Urinary bladder (tissue), 4 donors: ENCODE measurements at places on chromosomes 12 and 14. TPM values are rescaled to one million over a fixed set of nuclear protein-coding genes. Genes with fewer than 3 reads are reported as not detected.

Gene VWF
- polyA plus RNA-seq, result 97.0 TPM

DNA sequence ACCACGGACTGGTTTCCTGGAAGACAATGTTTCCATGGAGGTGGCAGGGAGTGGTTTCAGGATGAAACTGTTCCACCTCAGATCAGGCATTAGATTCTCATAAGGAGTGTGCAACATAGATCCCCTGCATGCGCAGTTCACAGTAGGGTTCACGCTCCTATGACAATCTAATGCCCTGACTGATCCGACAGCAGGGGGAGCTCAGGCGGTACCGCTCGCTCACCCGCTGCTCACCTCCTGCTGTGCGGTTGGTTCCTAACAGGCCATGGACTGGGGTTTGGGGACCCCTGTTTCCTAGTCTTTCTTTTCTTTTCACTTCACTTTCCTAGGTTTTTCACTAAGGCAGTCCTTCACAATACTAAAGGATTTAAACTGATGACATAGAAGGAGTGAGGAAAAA lies 39.6 kb downstream of the GUCY2C start:
- no peak for DNase-seq

GRCh38 chr14:49582113-49582977 lies 3.8 kb downstream of the RPS29 start:
- DNase-seq, result no peak

DNA sequence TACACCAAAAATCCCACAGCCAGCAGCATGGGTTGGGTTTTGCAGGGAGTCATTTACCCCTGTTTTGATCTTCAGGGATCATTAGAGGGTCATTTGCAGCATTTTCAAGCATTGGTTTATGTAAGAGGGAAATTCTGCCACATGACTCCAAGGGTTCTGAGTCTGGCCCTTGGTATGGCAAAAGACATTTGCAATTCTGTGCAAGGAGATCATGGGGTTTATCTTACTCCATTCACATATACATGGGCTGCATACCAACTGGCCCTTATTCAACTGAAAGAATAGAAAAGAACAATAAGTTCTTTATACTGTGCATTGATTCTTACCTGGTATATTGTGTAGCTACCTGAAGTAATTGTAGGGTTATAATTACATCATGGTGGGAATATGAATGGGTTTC lies 13.7 kb downstream of the SIX4 start:
- no peak for DNase-seq

GRCh38 chr12:3489057-3489456 lies 1.9 kb upstream of the PRMT8 start:
- no peak for DNase-seq

- DNase-seq, result no peak
Observed at GRCh38 chr12:100987552-100988521, 193.3 kb downstream of the ANO4 start.

Gene MARCHF9
- polyA plus RNA-seq, result 12.2 TPM

Gene ARHGEF40
- polyA plus RNA-seq, result 27.9 TPM

DNA sequence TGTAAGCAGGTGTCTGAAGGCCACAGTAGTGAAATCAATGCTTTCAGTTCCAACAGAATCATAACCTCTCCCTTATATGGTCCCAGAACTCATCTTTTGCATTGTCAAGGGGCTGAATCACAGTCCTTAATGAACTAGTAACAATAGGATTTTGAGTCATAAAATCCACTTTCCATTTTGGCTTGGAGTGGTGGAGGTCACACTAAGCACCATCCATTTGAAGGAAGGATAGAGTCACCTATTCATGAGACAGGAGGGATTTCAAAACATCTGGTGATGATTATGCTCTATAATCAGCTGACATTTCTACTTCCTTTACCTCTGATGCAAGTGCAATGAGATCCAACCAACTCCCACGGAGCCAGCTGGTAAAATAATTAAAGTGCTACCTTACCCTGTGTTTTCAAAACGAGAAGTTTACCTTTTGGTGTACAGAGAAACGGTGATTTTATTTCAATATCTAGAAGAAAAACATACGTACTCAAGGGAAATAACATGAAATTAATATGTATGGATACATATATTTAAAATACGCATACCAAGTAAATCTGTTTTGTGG lies 59.1 kb downstream of the TMEM132D start:
- no peak for DNase-seq

Gene ARHGDIB
- polyA plus RNA-seq, result 127 TPM

- DNase-seq, result no peak
Observed at GRCh38 chr14:56300495-56300894, 182.3 kb downstream of the PELI2 start.

Gene RERG
- polyA plus RNA-seq, result 20.2 TPM

GRCh38 chr12:6548966-6549683 lies 6.7 kb downstream of the IFFO1 start:
- no peak for DNase-seq

GRCh38 chr14:79831195-79831892 lies 380.0 kb downstream of the DIO2 start:
- no peak for DNase-seq

DNA sequence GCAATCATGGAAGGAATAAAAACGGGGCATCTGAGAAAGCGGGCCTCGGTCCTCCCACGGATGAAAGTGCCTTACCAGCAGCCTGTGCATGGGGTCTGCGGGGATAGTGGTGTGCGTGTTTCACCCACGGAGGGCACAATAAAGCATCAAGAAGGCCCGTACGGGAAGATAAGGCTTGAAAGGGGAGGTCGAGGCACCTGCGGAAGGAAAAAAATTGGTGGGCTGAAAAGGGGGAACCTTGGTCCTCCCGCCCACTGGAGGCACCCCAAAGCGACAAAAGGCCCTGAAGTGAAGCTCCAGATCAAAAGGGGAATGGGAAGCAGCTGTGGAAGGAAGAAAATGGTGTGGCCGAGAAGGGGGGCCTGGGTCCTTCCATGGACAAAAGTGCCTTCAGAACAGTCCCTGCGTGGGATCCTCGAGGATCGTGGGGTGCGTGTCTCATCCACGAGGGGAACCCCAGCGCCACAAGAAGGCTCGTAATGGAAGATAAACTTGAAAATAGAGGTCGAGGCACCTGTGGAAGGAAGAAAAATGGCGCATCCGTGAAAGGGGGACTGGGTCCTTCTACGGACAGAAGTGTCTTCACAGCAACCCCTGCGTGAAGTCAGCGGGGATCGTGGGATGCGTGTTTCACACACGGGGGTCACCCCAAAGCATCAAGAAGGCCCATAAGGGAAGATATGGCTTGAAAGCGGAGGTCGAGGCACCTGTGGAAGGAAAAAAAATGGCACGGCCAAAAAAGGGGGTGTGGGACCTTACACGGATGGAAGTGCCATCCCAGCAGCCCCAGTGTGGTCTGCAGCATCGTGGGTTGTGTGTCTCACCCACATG lies 276.9 kb downstream of the ALG10 start:
- DNase-seq, result no peak

Gene OTOGL
- 0.66 TPM for polyA plus RNA-seq

Gene NUP107
- 19.4 TPM for polyA plus RNA-seq

- DNase-seq, result peak; percentile 48
Observed at GRCh38 chr14:98161356-98161755, 1110.6 kb downstream of the BCL11B start.

DNA sequence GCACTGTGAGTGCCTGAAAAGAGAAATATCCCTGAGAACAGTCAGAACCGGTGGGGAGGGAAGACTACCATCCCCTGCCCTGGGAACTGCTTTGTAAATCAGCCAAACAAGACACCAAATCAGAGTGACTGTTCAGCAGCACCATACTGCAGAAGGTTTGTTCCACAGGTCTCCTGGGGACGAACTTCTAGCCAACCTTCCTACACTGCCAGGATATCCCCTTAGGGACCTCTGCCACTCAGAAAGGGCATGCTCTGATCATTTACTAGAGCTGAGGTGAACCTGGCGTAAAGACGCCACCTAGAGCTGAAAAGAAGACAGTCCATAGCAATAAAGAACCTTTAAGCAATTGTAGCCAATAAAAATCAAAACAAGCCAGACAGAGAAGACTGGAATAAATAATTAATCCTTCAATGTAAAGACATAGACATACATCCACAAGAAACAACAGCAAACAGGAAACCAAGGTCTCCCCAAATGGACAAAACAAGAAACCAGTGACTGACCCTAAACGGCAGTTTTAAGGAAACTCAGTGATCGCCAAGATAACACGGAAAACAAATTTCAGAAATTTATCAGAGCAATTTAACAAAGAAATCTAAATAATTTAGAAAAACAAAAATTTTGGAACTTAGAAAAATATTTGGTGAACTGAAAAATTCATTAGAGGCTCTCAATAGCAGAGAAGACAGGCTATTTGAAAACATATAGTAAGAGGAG lies 228.1 kb upstream of the AMIGO2 start:
- DNase-seq, result no peak

GRCh38 chr14:99261912-99262787 lies 9.8 kb downstream of the BCL11B start:
- no peak for DNase-seq

Gene PLEKHG7
- polyA plus RNA-seq, result 0.13 TPM

GRCh38 chr12:126493366-126494108 lies 1428.3 kb downstream of the AACS start:
- no peak for DNase-seq

GRCh38 chr12:27096420-27096819 lies 14.0 kb upstream of the C12orf71 start:
- no peak for DNase-seq

Gene LTBP2
- 6.8 TPM for polyA plus RNA-seq

- peak; percentile 99 for DNase-seq
Observed at GRCh38 chr14:24114532-24115421, at the start of the genes DCAF11 and NRL. Gene DCAF11, plus strand, starts transcription at chr14:24114777. Its CDS starts 818 bp downstream, at chr14:24115595. Gene NRL, minus strand, starts transcription at chr14:24114949. Its CDS starts 32,101 bp downstream, at chr14:24082848.

- DNase-seq, result no peak
Observed at GRCh38 chr14:100762901-100763300, 36.2 kb downstream of the DLK1 start.

GRCh38 chr14:77062261-77062660 lies 33.8 kb upstream of the IRF2BPL start:
- DNase-seq, result no peak

GRCh38 chr12:57614178-57614947 lies 3.1 kb downstream of the ARHGEF25 start:
- DNase-seq, result no peak

Gene MYH6
- not detected for polyA plus RNA-seq

Gene HOXC10
- 2.8 TPM for polyA plus RNA-seq

DNA sequence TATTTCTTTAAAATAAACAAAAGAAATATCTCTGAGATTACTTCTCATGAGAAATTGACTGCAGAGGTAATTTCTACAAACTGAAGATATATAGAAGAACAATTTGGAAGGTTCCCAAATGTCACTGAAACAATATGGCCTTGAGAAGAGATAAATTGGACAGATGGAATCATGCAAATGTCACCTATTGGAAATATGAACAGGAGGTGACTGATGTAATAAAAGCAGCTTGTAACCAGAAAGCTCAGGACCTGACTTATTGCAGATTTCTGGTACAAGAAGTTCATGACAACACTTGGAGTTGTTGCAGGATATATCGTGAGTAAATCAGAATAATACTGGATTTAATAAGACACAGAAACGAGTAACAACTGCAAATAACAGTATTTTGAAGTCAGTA lies 93.3 kb upstream of the TRHDE start:
- DNase-seq, result no peak

Gene TMTC1
- 30.3 TPM for polyA plus RNA-seq

DNA sequence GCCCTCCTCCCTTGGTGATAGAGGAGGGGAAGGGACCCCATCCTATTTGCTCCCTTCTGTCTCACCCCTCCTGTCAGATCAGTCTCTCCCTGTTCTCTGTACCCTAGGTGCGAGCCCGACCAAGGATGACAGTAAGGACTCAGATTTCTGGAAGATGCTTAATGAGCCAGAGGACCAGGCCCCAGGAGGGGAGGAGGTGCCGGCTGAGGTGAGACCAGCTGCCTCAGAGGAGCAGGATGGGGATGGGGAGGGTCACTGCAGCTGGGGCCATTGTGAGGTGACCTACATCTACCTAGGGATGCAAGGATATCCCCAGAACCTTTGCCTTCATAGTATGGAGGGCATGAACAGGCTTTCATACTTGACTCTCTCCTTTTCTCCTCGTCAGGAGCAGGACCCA lies 22.2 kb downstream of the AGAP2 start:
- DNase-seq, result no peak

GRCh38 chr12:49066120-49066519 lies 3.7 kb downstream of the RHEBL1 start:
- DNase-seq, result no peak

Gene HPD
- 4.0 TPM for polyA plus RNA-seq

- no peak for DNase-seq
Observed at GRCh38 chr12:128543460-128543859, 276.5 kb downstream of the TMEM132C start.

DNA sequence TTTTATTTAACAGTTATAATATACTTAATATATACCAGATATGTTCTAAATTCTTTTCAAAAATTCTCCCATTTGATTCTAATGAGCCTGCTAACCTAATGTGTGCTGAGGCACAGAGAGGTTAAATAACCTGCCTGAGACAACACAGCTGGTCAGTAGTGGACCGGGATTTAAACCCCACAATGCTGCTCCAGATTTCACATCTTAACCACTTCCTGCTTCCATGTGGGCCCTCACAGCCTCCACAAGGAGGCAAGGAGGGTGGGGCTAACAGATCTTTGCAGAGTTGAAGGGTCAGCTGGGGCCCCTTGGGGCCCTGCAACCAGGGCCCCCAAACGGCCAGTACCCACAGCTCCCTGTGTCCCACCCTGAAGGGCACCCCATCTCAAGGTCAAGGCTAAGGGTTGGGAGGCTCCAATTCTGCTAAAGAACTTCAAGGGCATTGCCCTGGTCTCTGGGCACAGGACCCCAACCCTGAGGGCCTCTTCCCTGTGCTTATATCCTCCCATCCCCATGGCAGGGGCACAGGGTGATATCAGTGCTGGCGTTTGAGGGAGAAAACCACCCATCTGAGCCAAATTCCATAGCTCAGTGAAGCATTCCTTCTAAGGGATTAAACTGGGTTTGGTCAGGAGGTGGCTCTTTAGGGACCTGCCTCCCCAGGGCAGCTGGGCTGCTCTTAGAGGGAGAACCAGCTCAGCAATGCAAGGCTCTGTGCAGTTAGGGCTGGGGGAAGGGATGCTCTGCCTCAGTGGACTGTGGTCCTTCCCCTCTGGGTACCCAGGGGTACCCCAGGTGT lies 2.2 kb downstream of the KRT80 start:
- no peak for DNase-seq

- no peak for DNase-seq
Observed at GRCh38 chr14:36275741-36276140, 44.7 kb downstream of the MBIP start.

DNA sequence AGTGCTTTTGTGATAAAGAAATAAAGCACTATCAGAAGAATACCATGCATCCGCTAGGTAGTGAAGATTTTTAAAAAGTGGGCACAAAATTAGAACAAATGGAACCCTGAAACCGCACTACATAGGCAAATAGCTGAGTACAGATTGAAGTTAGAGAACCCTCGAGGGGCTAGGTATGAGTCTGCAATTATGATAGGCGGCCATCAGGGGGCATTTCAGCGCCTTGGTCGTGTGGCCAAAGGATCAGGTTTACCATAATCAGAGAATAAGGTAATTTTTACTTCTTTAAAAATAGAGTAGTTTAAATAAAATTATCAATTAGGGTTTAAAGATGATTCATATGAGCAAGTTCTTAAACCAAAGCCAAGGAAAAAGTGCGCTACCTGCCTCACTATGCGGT lies 129.8 kb downstream of the TMX1 start:
- no peak for DNase-seq

- DNase-seq, result no peak
Observed at GRCh38 chr14:101823511-101824120, 62.1 kb downstream of the PPP2R5C start.

GRCh38 chr14:65167072-65167645 lies 64.8 kb upstream of the MAX start:
- no peak for DNase-seq

Gene C12orf56
- polyA plus RNA-seq, result 0.19 TPM

Gene AKAP6
- polyA plus RNA-seq, result 7.3 TPM
